ENCODE measurements at places on chromosomes 3 and 15.
A peak's percentile ranks its signal among the peaks of the same experiment; 100 is the strongest.

DNA sequence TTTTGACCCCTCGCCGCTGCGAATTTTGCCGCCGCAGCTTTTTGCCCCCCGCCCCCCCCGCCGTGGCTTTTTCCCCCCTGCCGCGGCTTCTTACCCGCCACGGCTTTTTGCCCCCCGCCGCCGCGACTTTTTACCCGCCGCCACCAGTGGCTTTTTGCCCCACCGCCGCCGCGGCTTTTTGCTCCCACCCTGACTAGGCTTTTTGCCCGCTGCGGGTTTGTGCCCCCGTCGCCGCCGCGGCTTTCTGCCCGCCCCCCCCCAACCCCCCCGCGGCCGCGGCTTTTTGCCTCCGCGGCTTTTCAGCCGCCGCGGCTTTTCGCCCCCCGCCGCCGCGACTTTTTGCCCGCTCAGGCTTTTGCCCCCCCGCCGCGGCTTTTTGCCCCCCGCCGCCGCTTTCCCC, 598.1 kb downstream of the GOLGA6L6 start:
- DNase-seq: no peak

- DNase-seq: no peak
Observed at GRCh38 chr15:41017066-41017735, 63.9 kb downstream of the CHAC1 start.

DNA sequence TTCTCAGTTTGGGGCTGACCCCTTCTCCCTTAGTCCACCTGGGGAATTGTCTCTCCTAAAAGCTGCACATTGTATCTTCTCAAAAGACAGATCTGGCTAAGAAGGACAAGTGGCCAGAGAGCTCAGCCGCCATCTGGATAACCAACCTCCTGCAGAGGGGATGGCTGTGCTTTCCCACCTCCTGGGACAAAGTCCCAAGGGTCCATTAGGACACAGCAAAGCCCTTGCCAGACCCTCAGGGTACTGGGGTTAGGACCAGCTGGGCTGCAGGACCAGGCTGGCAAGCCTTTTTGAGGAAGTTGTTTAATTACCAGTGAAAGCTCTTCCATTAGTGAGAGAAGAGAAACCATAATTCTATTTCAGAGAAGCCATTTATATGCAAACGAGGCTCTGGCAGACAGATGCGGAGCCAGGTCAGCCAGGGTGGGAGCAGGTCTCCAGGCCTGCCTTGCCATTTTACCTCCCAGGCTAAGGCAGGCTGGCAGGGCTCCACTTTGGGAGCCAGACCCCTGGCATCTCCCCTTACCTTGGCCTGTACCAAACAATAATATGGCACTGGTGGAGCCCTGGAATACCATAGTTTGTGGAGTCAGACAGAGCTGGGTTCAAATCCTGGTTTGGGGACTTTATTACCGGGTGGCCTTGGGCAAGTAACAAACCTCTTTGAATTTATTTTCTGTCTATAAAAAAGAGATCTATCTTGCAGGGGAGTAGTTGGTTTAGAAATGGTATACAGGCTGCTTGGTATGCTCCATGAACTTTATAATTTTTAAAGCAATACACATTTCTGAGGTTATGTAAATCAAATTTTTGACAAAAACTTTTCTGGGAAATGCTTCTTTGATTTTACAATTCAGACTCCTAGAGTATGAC, 17.9 kb downstream of the SHF start:
- no peak for DNase-seq

GRCh38 chr3:17129556-17129955, 244.8 kb downstream of the PLCL2 start:
- no peak for DNase-seq

- DNase-seq: no peak
Observed at GRCh38 chr15:36527235-36528162, 51.9 kb upstream of the CDIN1 start.

GRCh38 chr3:190424478-190425439, 24.9 kb downstream of the TMEM207 start:
- peak; percentile 37 for DNase-seq

GRCh38 chr15:48573780-48574179, 71.7 kb downstream of the FBN1 start:
- no peak for DNase-seq

DNA sequence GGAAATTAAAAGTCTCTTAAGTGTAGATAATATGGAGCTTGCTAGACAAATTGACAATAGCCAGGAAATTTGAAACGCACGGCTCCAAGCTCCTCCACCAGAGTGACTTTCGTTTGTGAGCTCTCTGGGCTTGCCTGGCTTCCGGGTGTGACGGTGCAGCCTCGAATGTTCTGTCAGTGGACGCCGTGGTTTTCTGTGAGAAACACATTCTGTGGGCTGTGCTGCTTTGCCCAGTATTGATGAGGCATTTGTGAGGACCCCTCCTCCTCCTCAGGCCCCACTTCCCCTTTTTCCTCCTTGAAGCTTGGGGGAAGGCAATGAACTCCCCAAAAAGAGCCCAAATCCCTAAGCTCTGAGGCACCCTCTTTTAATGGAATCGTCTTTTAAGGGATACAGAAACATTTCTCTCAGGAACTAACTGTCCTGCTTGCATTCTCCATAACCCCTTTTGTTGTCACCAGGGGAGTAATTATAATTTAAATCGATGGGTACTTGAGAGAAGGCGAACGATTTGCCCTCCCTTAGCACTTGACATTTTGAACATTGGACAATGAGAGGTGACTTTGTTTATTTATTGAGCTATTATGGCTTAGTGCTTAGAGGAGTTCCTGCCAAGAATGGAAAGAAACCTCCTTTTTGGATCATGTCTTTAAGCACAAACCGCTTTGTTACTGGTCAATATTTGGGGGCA, 40.8 kb downstream of the POLR2M start:
- no peak for DNase-seq

DNA sequence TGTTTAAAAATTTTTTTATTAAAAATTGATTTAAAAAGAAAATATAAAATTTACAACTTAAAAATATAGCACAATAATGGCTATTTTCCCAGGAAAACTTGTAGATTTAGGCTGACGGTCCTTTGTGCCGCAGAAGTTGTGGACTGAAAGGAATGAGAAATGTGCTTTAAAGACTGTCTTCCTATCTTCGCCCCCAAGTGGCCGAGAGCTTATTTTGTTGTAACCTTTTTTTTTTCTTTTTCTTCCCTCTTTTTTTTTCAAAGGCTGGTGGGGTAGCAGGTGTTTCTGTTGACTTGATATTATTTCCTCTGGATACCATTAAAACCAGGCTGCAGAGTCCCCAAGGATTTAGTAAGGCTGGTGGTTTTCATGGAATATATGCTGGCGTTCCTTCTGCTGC, 15.5 kb downstream of the SLC25A26 start:
- no peak for DNase-seq

- no peak for DNase-seq
Observed at GRCh38 chr15:73915082-73915481, 11.2 kb upstream of the LOXL1 start.

GRCh38 chr15:93261845-93262244, 172.8 kb upstream of the RGMA start:
- DNase-seq: no peak

GRCh38 chr15:76208786-76209424, 102.4 kb downstream of the ETFA start:
- DNase-seq: no peak

DNA sequence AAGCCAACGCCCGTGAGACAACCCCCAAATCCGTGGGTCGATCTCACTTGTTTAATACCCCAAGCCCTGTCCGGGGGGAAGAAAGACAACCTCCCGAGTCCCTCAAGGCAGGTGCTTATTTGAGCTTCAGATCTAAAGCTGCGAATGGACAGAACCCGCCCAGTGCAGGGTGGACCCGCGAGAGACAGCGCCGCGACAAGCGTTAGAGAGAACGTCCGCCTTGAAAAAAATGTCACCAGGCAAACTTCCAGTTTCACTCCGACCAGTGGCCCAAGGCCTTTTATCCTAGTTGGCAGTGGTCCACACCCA, 740 bp upstream of the OXSR1 start:
- no peak for DNase-seq

GRCh38 chr3:140292170-140292569, 357.2 kb downstream of the CLSTN2 start:
- DNase-seq: peak; percentile 23

GRCh38 chr15:100241572-100242482, 99.9 kb downstream of the ADAMTS17 start:
- peak; percentile 25 for DNase-seq
